Fibroblast of gingiva (primary cell): ENCODE measurements at places on chromosomes 12 and 14.

GRCh38 chr12:122834104-122834920 is 945 bp upstream of the HIP1R start:
- DNase-seq, result peak; percentile 82

DNA sequence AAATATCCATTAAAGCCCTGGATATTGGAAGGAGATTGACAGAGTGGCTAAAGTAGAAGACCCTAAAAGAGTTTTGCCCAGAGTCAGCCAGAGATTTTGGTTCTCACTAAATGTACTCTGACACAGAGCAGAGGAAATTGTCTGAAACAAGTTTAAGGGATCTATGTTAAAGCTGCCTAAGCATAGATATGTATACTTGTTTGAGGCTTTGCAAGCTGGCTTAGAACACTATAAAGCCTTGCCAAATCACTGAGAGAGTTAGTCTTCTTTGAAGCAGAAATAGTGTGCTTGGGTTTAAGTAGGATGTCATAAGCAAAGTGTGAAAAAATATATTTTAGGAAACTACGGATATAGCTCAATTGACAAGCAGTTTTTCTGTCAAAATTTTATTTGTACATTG is 653.5 kb downstream of the FSCB start:
- DNase-seq, result no peak

DNA sequence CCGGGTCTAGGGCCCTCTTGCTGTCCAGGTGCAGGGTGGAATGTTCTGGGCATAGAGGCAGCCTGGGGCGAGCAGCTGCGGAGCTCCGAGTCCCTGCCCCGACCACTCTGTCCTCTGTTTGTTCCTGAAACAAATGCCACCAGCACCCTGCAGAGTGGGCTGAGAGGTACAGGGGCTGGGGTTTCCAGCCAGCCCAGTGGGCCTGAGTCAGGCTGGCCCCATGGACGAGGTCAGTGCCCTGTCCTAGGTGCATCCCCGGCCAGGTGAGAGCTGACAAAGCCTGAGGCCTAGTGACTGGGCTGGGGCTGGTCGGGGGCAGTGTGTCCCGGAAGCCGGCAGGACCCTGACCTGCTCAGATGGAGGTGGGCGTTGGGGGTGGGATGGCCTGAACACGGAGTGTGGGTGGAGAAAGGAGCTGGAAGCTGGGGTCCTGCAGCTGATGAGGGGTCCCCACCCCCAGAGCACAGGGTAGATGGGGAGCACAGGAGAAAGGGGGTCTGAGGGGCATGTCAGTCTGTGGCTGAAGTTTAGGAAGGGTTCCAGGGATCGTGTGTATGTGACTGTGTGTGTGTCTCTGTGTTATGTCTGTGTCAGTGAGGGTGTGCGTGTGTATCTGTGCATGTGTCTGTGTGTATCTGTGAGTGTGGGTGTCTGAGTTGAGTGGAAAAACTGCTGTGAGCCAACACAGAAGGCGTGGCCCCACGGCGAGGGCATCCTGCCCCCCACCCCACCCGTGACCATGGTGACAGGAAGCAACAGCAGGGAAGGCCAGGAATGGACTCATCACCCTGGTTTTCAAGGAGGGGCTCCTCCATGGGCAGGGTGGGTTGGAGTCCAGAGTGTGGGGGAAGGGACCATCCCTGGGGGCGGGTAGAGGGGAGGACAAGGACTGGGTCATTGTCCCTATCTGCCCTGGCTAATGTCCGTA is 2.4 kb upstream of the CRIP1 start:
- peak; percentile 38 for DNase-seq

DNA sequence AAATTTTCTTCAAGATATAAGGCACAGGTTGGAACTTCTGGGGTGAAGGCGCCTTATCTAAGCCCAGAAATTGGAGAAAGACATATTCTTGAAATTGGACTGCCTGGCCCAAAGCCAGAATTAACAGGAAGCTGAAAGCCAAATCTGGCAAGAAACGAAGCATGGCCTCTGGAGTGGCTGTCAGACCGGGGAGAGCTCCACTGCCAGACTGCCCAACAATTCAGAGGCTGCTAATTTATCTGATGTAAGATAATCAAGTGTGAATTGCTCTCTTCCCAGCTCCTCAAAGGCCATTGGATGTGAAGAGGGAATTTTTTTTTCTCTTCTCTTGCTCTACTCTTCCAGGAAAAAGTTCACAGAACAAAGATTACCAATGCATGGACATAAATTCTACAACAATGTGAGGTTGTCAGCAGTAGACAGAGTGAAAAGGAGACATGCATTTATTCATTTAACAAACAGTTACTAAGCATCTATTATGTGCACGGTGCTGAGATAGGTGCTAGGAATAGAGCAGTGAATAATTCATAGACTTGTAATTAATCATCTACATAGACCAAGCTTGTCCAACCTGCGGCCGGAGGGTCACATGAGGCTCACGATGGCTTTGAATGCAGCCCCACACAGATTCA is at the start of gene GDF3:
Gene GDF3 (minus strand): TSS at position 210 of the 632 bp plus-strand sequence. CDS start 47 bp downstream, at position 163.
- no peak for DNase-seq

- DNase-seq, result no peak
Measured at GRCh38 chr14:39175445-39176262, 600 bp downstream of the PNN start.

- peak; percentile 27 for DNase-seq
Measured at GRCh38 chr14:68791078-68791901, 1.6 kb downstream of the ZFP36L1 start.

GRCh38 chr14:29388571-29388970 is 539.1 kb downstream of the PRKD1 start:
- DNase-seq, result no peak

GRCh38 chr12:53065975-53066931 is 12.9 kb downstream of the SPRYD3 start:
- peak; percentile 76 for DNase-seq

GRCh38 chr14:49196327-49196726 is 389.9 kb downstream of the RPS29 start:
- no peak for DNase-seq

DNA sequence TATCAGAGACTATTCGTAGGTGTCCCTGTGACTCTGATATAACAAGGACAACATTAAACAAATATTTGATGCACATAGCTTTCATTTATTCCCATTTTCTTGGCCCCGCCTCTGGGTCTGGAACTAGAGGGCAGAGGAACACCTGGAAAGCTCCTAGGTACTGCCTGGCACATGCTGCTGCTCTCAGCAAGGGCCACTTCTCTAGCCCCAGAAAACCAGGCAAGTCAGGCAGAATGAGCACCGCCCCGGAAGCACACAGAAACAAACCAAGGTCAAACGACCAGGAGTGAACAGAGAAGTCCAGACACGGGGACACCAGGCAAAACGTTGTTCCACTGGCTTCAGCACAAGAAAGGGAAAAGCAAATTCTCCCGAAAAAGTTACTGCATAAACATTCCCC is 76.1 kb downstream of the TTC7B start:
- no peak for DNase-seq

DNA sequence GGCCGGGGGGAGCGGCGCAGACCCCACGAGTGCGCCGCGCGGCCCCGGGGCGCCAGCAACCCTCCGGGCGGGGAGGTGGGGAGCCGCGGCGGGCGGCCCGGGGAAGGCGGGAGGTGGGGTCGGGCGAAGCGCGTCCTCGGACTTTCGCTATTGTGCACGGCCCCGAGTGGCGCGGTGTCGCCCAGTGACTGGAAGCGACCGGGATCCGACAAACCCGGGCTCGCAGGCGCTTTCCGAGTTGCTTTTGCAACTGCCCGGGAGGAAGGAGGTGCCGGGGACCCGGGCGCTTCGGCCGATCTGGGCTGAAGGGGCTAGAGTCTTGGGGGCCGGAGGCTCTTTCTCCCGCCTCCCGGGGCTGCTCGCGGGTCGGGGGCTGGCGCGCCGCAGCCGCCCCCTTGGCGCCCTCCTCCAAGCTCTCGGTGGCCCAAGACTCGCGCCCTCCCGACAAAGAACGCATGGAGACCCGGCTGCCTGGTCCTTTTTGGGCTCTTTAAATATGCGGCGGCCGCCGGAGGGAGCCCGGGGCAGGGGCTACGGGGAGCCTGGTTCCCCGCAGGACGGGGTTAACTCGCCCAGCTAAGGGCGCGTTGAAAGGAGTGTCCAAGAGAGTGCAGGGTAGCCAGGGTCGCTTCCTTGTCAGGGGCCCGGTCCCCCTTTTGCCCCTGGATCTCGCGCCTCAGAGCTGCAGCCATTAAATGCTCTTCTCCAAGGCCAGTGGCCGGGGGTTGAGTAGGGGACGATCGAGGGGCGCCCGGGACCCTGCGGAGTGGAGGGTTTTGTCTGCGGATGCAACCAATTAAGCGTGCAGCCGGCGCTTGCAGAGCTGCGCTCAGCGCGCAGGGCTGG is 1.4 kb downstream of the HMGA2 start:
- DNase-seq, result no peak

GRCh38 chr12:40769846-40770245 is 77.6 kb downstream of the CNTN1 start:
- DNase-seq, result no peak

DNA sequence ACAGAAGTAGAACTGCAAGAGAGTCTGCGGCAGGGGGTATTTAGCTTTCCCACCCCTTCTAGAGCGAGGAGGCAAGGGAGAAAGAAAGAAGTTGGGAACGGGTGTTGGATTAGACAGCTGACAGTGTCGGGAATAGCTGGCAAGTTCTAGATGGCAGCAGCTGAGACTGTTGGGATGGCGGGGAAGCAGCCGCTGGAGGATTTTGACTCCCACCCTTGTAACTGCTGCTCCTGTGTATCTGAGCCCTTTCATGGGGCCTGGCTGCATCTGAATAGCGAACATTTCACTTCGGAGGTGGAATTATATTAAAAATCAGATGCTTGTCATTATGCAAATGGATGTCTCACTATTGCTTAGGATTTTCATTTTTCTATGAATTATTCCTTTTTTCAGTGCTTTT is 104.6 kb downstream of the AACS start:
- no peak for DNase-seq
